ENCODE measurements at places on chromosomes 7 and 10. TPM values are rescaled to one million over a fixed set of nuclear protein-coding genes. Genes with fewer than 3 reads are reported as not detected.

The ASB10 gene
- not detected for total RNA-seq

The NXPH1 gene
- not detected for total RNA-seq

The EBLN1 gene
- total RNA-seq = not detected

The WNT8B gene
- total RNA-seq = not detected

Data from fibroblast of lung (primary cell).